ENCODE measurements at places on chromosomes 3 and 15.

DNA sequence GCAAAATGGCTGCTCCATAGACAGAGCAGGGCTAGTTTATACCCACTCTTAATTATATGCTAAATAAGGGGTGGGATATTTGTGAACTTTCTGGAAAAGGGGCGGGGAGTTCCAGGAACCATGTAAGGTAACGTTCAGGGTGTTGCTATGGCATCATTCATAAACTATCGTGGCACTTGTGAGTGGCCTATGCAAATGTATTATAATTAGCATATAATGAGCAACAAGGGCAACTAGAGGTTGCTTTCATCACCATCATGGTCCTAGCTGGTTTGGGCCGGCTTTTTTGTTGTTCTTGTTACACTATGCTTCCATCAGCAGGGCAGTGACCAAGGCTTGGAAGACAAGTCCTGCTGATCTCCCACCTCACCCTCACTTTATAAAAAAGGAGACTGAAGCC is 43.2 kb upstream of the FGD5 start:
- no peak for DNase-seq

DNA sequence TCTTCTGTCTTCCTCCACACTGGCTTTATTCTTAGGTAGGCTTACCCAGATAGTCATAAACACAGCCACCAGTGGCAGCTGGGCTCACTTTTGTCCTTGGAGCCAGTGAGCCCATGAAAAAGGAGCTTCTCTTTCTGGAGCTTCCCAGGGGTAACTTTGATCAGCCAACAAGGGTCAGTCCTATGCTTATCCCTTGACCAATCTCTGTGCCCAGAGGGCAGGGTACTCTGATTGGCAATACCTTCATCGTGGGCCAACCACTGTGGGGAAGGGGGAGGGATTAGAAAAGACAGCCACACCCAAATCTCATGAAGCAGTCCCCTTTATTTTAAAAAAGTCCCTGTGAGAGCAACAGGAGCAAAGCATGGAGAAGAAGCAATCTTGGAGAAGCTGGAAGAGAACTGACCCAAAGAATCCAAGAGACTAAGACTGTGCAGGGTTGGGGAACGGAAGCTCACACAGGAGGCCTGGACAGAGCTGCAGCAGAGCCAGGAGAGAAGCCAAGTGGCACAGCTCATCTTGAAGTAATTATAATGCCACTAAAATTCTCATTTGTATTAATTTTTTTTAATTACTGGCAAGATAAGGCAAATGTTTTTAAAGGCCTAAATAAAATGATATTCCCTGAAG is 70.4 kb downstream of the SSUH2 start:
- no peak for DNase-seq

DNA sequence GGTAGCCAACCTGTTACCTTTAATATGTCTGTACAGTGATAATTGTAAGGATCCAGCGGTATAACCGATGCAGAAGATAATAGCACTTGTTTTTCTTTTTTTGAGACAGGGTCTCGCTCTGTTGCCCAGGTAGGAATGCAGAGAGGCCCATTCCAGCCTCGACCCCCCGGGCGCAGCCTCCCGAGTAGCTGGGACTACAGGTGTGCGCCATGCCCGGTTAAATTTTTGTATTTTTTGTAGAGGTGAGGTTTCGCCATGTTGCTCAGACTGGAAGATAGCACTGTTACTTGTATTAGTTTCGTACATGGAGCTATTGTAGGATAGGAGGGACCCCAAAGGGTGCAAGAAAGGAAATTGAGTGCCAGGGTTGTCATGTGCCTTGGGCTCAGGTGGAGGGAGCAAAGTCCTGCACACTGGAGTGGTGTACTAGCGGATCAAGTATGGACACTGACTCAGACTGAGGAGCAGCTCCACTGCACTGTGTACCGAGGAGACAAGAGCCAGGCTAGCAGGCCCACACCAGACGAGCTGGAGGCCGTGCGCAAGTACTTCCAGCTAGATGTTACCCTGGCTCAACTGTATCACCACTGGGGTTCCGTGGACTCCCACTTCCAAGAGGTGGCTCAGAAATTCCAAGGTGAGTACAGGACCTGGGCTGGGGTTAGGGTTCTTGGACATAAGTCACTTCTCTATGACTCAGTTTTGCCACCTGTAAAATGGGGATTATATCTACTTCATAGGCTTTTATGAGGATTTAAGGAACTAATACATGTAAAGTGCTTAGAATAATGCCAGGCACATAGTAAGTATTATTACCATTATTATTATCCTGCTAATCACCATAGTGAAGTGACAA is 1.0 kb downstream of the OGG1 start:
- DNase-seq: no peak

GRCh38 chr15:87949575-87950223 is 306.8 kb downstream of the NTRK3 start:
- DNase-seq: no peak

DNA sequence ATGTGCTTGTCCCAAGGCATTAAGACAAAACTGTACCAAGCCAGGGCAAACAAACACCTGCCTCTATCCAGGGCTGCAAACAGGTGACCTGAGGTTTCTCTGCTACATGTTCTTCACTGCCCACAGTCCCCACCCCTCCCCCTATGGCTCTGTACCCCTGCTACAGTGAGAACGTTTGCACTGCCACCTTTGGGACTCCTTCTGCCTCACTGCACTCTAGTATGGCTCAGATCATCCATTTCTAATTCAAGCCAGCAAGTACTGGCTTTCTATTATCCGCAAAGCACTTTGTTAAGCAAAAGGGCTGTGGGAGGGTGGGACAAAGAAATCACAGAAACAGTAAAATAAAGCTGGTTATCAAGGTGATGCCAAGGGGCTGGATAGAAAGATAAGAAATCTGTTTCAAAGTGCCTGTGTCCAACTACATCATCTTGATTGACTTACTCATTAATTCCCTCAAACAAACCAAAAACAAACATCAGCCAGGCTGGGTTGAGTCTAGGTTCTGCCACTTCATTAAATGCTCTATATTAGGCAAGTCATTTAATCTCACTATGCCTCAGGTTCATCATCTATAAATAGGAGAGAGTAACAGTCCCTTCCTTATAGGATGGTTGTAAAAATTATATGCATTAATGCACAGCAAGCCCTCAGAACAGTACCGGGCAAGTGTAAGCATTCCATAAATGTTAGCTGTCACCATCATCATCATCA is 95.3 kb downstream of the PDZRN3 start:
- DNase-seq: no peak

DNA sequence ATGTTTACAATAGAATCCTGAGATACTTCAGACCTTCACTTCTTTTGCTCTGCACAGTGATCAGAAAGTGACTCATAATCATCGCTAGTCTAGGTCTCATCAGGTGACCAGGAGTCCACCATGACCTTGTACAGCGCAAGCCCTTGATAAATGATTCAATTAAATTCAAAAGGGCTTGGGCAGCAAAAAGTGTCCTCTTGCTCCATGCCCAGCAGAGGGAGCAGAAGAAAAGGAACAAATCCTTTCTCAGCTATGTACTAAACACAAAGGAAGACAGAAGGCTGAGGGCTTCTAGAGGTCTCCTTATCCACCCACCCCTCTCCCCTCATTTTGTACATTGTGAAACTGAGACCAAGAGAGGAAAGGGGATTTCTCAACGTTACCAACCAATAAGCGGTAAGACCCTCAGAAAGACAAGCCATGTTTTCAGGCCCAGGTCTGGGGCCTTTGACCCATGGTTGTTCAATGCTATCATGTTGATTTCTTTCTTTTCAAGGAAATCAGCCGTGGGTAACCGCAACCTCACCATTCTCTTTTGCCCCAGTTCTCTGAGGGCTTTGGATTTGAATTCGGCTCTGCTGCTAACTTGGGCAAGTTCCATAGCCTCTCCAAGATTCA is 74.8 kb downstream of the AQP9 start:
- DNase-seq: no peak

Data from stimulated activated CD4-positive, alpha-beta T cell treated with anti-CD3 and anti-CD28 coated beads, Interleukin-1b, Interleukin-23, amount 100 ng/mL, for 4 hours (primary cell).